ENCODE measurements at places on chromosomes 2 and 18.

DNA sequence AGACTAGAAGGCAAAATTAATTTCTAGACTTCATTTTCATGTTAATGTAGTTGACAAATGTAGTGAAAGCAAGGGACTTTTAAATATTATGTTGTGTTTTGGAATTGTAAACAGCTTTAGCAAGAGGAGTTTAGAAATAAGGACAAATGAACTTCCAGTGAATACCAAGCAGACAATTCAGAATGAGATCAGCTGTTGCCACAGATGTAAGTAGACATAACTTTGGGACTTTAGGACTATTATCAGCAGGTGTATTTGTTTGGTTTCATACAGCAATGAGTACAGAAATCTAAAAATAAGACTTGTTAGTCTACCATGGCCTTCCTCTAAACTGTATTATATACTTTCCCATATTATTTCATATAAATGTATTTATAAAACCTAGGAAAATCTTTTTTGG lies 34.2 kb upstream of the CCNT2 start:
- no peak for DNase-seq

- DNase-seq: no peak
Observed at GRCh38 chr2:239464166-239465016, 63.6 kb upstream of the HDAC4 start.

GRCh38 chr2:7555260-7555659 lies 638.0 kb downstream of the RNF144A start:
- DNase-seq: no peak

GRCh38 chr2:69385443-69386151 lies 1.4 kb downstream of the GFPT1 start:
- no peak for DNase-seq

GRCh38 chr2:237982039-237982725 lies 15.4 kb downstream of the UBE2F start:
- no peak for DNase-seq

- DNase-seq: no peak
Observed at GRCh38 chr2:47237375-47238334, 82.5 kb upstream of the STPG4 start.

DNA sequence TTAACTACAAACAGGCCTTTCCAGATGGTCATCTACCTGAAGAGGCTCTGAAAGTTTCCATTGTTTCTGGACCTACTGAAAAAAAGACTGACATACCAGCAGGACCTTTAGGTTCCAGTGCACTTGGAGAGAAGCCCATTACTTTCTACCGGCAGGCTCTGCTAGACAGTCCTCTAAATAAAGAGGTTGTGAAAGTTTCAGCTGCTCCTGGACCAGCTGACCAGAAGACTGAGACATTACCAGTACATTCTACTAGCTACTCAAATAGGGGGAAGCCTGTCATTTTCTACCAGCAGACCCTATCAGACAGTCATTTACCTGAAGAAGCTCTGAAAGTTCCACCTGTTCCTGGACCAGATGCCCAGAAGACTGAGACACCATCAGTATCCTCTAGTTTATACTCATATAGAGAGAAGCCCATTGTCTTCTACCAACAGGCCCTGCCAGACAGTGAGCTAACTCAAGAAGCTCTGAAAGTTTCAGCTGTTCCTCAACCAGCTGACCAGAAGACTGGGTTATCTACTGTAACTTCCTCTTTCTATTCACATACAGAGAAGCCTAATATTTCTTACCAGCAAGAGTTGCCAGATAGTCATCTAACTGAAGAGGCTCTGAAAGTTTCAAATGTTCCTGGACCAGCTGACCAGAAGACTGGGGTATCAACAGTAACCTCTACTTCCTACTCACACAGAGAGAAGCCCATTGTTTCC lies 65.8 kb downstream of the ALMS1 start:
- no peak for DNase-seq

GRCh38 chr2:135815269-135815668 lies 21.7 kb downstream of the LCT start:
- DNase-seq: no peak

- DNase-seq: no peak
Observed at GRCh38 chr2:43486603-43487002, 109.2 kb downstream of the THADA start.

GRCh38 chr2:181058378-181059269 lies 78.2 kb downstream of the UBE2E3 start:
- no peak for DNase-seq

DNA sequence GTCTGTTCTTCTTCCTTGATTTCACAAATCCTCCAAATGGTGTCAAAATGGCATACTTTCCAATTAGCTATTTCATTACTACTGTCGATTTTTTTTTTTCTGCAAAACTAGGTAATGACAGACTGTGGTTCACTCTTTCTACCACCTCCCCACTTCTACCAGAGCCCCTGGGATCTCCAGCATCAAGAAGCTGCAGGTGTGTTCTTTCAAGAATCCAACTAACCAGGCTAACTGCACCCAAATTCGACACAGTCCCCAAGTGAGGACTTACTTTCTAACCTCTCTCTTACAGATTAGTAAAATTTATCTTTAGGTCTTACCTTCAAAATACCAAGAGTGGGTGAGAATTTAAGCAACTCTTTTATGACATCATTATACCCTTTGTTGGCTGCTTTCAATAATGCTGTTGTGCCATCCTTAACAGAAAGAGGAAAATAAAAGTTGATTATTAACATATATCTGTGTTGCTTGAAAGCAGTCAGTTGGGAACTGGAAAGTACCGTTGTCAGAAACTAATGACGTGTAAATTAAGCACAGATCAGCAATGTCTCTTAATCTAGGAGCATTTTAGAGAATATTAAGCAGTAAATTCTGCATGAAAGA lies 31.2 kb upstream of the NPC1 start:
- DNase-seq: no peak

- no peak for DNase-seq
Observed at GRCh38 chr2:135258193-135258592, 206.1 kb downstream of the RAB3GAP1 start.

DNA sequence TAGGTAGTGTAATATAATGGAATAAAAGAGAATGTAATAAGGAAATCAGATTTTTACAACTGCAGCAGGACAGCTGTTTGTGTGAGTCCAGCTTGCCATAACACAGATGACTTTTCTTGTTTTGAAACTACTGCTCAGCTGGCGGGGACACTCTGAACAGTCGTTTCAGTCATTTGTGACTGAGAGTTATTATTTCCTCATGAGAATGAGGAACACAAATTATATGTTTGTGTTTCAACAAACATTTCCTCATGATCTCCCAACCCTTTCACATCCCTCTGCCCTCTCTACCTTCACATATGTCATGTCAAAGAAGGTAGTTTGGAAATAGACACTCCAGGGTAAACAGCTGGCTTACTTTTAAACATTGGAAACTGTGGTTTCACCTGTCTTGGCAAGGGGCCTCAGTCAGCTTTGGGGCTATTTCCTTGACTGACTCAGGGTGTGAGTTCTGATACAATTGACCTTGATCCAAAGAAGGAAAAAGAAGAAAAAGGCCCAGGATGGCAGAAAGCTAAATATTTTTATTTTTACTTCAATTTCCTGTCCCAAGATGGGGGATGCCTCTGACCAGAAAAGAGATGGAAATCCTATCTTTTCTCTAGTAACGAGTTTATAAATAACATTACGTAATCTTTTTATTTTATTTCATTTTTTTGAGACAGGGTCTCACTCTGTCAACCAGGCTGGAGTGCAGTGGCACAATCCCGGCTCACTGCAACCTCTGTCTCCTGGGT lies 593 bp downstream of the SP140L start:
- no peak for DNase-seq

DNA sequence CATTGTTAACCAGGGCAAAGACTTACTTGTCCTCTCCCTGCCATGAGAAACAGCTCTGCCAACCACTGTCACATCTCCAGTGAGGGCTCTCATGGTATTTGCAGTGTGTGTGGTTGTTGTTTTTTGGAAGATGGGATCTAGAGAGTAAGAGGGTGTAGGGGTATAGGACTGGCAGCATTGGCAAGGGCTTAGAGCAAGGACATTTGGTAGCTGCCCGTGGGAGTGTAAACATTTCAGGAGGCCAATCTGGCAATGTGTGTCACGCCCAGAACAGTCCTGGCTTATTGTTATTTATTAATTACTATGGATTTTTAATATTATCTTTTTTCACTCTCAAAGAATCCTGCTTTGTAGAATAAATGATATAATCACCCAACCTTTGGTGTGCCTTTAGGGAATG lies 90.5 kb downstream of the TMEM17 start:
- no peak for DNase-seq

GRCh38 chr18:56910967-56911366 lies 235.9 kb upstream of the BOD1L2 start:
- DNase-seq: no peak

- DNase-seq: no peak
Observed at GRCh38 chr18:24560511-24560981, 100.1 kb downstream of the HRH4 start.

DNA sequence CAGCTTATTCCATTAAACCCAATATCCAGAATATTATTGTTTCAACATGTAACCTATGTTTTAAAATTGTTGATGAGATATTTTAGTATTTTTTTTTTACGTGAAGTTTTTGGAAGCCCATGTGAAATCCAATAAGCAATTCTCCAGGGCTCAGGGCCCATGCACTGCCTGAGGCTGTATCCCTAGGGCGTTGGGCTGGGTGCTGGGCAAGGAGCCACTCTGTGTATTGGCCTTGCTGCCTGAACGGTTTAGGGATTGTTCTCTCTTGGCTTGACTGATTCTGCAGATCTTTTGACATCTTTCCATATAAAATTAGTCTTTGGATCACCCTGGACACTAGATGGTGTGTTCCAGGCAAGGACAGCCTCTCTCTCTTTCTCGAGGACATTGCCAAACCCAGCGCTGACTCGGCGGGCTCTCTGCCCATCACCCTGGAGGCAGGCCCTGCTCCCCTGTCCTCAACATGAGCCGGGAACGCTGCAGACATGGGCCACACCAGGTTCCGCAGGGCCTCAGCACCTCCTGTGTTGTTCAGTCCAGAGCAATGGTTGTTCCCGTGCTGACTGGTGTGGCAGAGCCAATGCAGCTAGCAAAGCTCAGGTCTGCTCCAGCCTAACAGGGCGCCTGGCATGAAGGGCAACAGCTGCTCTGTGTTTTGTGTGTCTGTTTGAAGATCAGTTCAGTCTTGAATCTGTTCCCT lies 163.0 kb downstream of the SEPTIN10 start:
- DNase-seq: no peak

DNA sequence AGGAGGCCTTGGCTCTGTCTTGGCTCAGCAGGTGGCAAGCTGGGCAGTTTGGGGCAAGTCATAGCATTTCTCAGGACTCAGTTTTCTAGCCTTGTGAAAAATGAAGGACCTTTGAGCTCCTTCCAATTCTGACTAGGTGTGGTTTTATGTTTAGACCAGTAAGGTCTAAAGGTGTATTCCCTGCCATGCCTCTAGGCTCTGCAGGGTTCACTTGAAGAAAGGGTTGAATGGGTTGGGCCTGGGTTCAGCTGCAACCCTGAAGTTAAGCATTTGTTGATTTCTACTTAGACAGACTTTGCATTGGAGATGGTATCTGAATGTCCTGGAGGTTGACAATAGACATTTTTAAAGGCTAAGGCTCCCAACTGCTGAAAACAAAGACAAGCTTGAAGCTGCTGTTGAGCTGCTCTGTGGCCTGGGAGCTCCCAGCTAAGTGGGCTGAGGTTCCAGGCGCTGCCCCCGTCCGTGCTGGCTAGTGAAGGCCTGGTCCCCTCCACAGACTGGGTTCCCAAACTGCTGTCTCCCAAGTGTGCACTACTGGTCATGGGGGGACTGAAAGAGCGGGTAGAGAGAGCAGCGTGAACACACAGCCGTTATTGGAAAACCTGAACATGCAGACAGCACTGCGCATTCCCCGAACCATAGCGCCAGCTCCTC lies 100.7 kb upstream of the SMAD7 start:
- no peak for DNase-seq

GRCh38 chr2:44189104-44189503 lies 20.4 kb downstream of the PPM1B start:
- DNase-seq: no peak

GRCh38 chr2:43070030-43070429 lies 156.4 kb downstream of the ZFP36L2 start:
- DNase-seq: no peak

DNA sequence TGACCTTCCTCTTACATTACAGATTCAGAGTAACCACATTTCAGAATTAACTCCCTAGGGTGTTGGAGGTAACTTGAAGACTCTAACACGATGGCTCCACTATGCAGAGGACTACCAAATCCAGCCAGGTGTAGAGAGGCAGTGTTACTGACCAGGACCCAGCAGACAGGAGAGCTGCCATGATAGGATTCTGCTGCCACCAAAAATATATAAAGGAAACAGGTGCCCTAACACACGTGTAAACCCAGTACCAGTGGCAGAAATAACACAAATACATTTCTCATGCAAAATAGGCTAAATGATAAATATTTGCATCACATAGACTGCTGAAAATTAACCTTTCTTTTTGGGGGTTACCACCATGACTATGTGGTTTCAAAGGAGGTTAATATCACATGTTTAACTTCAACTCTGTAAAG lies 7.0 kb downstream of the ZBTB14 start:
- DNase-seq: no peak

DNA sequence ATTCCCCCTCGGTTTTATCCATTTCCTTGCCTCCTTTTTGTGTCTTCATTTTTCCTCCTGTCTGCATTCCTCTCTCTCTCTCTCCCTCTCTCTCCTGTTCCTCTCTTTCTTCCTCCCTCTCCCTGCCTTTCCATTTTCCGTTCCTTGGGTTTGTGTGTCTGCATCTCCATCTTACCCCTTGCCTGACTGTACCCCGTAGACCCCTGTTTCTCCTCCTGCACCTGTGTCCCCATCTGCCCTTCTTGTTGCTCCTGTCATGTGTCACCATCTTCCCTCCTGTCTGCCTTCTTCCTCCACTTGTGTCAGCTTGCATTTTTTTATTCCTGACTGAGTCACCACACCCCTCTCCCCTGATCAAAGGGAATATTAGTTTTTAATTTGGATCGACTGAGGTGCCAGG lies 1.8 kb downstream of the CDK5R2 start:
- no peak for DNase-seq

GRCh38 chr2:180289627-180290026 lies 282.5 kb upstream of the CWC22 start:
- no peak for DNase-seq

- no peak for DNase-seq
Observed at GRCh38 chr2:31287654-31288053, 53.7 kb downstream of the EHD3 start.

DNA sequence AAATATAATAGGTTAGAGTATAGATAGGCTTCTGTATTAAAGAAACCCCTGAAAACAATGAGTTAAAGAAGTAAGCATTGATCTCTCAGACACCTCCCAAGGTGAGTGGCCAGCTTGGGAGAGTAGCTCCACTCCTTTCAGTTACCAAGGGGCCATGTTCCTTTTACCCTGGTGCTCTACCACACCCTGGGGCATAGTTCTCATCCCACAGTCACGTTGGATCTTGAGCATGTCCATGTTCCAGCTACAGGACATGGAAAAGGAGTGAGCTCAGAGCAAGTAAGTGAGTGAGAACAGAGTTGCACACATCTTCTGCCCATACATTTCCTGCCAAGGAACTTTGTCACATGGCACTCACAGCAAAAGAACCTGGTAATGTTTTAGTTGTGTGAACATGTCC lies 325.9 kb upstream of the SLC39A10 start:
- DNase-seq: no peak
